Hematopoietic multipotent progenitor cell treated with erythropoietin and hydrocortisone succinate and interleukin-3 and kit ligand, for 4 days (in vitro differentiated cells): ENCODE measurements at places on chromosomes 7 and 10.

- peak; percentile 95 for DNase-seq
Observed at GRCh38 chr10:34163075-34163905, 651.8 kb downstream of the PARD3 start.

- no peak for DNase-seq
Observed at GRCh38 chr10:70740406-70741288, 44.5 kb downstream of the TBATA start.

- DNase-seq, result peak; percentile 55
Observed at GRCh38 chr10:110415809-110416208, 81.9 kb upstream of the DUSP5 start.

DNA sequence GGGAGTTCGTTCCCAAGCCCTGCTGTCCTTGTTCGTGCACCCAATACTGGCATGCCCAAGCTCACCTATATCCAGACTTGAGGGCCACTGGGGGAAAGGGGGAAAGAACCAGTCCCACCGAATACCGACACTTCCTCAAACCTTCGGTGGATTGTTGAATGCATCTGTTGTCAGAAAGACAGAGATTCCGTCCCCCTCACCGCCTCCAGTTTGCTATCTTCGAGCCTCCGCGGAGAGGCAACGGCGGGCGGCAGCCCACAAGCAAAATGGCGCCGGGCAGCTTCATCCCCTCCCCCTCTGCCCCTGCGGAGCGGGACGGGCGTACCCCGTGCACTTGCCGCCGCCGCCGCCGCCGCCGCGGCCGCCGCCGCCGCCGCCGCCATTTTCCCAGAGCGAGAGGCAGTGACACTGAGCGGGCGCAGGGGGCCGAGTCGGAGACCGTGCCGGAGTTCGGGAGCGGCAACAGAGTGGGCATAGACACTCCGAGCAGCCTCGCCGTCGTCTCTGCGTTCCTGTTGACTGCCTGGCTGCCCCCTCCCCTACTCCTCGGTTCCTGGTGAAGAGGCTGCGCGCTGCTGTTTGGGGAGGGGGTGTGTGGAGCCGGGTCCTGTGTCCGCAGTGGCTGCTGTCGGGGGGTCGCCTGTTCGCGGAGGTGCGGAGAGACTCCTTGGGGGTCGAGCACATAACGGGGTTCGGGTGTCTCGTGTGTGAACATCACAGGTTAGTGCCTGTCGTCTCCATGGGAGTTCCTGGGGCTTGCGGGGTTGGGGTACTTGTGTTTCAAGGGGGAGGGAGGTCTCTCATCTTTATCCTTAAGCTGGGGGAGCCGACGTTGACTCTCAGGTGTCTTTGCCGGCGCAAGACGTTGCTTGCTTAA is at the start of gene KMT2E:
Gene KMT2E (plus strand): TSS at position 390 of the 877 bp plus-strand sequence. CDS start 26,748 bp downstream, outside the sequence.
- peak; percentile 95 for DNase-seq

GRCh38 chr10:19663344-19663743 is 152.9 kb upstream of the PLXDC2 start:
- DNase-seq, result peak; percentile 30

DNA sequence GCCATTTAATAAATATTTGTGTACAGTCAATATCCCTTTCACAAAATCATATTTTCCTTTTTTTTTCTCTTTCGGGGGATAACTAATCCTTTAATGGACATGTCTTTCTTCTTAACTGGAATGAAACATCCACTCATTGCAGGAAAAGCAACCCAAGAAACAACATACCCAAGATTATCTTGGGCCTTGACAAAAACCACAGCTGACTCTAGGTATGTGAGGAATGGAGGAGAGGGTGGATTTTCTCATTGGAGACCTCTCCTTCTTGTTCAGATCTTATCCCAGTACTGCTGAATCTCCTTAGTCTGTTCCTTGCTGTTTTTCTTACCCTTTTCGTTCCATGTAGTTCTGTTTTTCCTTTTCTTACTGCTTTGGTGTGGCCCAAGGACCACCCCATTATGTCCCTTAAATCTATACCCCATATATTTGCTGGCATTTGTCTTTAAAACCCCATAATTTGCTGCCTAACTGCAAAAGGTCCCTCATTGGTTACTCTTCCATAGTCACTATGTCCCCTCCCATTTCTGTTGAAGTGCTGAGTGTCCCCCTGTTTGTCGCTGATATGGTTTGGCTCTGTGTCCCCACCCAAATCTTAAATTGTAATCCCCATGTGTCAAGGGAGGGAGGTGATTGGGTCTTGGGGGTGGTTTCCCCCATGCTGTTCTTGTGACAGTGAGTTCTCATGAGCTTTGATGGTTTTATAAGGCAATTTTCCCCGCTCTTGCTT is 6.8 kb upstream of the CDK6 start:
- no peak for DNase-seq

GRCh38 chr7:45138433-45139267 is 18.9 kb upstream of the RAMP3 start:
- DNase-seq, result peak; percentile 65

DNA sequence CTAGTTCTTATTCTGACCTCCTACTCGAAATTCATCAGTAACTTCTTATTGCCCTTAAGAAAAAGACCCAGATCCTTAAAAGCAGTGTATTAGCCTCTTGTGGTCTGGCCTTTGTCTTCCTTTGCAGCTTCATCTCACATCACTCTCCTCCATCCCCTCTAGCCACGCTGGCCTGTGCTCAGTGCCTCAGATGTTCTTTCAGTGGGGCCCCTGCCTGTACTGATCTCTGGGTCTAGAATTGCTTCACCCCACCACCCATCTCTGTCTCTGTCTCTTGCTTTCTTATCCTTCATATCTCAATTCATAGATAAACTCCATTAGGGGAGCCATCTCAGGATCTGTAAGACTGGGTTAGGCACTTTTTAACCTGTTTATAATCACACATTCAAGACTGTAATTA is 1178.5 kb upstream of the C7orf33 start:
- no peak for DNase-seq

GRCh38 chr7:143237366-143237765 is 15.5 kb downstream of the TAS2R40 start:
- no peak for DNase-seq

- no peak for DNase-seq
Observed at GRCh38 chr7:94325122-94325475, 69.6 kb upstream of the COL1A2 start.

DNA sequence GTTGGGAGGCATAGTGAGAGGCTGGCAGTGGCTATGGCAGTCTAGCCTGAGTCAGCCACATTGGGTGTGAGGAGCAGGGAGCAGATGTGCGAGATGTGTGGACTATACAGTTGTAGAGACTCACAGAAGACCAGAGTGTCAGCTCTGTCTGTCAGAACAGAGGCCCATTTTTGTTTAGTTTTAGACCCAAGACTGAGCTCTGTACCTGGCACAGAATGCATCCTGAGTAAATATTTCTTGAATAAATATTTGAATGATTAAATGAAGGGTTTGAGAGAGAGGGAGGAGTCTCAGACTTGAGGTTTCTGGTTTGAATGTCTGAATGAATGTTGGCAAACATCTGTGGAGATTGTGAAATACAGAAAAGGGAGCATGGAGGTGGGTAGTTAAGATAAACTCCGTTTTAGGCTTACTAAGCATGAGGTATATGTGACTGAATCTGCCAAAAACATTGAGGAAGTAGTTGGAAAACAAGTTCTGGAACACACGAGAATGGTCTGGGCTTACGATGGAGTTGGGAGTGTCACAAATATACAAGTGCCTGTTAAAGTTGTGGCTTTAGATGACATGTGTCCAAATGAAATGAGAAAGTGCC is 3.6 kb downstream of the SEC23IP start:
- DNase-seq, result peak; percentile 82

DNA sequence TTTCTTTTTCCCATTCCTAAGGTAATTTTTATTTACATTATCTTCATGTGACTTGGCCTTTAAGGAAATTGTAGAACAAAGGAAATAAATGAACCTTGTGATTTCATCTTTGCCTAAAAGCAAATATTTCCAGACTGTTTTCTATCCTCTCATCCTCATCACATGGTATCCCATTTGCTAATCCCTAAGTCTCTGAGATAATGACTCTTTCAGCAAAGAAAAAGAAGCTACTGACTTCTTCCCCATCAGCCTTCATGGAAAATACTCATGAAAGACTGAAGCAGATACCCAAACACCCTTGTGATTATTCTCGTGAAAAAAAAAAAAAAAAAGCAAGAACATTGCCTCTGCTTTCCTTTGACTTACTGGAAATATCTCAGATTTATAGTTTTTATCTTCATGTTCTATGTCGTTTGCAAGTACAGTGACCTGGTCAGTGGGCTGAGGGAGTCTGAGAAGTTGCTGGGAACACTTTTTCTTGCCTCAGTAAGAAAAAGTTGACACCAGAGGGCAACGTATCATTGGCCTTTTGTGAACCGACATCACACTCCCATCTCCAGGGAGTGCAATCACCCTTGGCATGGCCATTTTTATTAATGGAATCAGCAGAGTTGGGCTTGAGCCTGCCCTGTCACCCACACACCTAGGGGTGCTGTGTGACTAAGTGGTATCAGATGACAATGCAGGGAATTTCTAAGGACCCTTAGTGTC is 246.0 kb upstream of the KMT2E start:
- DNase-seq, result no peak

GRCh38 chr7:42159130-42159529 is 77.9 kb downstream of the GLI3 start:
- DNase-seq, result no peak

DNA sequence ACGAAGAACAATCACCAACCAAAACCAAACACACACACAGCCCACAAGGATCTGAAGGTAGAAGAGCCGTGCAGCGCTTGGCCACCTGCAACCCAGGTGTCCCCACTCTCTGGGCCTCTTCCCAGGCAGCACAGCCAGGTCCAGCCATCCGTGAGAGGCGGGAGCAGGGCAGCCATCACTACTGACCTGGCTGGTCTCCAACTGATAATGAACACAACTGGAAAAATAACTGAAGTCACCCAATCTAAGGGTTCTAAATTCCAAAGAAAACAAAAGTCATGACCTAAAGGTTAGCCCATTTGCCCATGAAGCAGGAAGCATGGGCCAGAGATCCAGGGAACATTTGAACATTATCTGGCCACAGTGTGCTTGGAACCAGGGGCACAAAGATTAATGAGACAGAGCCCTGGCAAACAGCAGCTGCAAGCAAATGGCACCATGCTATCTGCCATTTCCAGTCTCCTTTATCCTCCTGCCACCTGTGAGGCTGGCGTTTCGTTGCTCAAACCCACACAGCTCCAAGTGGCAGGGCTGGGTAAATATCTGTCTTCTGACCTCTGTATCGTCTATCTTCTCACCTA is 207.9 kb downstream of the TNS3 start:
- peak; percentile 46 for DNase-seq

DNA sequence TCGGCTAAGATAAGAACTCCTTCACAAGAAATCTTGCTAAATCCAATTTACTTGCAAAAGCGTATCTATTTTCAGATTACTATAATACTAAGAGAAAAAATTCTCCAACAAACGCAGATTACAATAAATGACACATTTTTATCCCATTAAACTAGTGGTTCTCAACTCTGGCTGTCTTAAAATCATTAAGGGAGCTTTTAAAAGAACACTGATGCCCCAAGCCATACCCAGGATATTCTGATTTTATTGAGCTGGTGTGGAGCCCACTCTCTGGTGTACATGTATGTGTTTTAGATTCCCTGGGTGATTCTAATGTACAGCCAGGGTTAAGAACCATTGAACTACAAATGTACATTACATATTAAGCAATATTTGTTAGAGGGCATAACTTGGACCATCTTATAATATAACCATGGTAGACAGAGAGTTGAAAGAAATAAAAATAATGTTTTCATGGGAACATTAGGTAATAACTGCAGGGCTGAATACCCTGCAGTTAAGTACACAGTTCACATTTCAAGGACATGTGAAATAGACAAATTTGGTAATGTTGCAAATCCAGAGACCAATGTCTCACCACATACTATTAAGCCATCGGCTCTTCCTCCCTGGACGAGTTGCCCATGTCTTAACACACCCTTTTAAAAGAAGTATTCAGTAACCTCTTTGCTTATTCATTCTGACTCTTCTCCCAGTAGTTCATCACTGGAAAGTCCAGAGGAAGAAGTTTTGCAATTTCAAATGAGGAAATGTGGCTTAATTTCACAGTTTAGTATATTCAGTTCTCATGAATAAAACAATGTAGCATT is 6.2 kb downstream of the GSAP start:
- peak; percentile 66 for DNase-seq

- no peak for DNase-seq
Observed at GRCh38 chr7:148712678-148713329, 14.1 kb downstream of the CUL1 start.

DNA sequence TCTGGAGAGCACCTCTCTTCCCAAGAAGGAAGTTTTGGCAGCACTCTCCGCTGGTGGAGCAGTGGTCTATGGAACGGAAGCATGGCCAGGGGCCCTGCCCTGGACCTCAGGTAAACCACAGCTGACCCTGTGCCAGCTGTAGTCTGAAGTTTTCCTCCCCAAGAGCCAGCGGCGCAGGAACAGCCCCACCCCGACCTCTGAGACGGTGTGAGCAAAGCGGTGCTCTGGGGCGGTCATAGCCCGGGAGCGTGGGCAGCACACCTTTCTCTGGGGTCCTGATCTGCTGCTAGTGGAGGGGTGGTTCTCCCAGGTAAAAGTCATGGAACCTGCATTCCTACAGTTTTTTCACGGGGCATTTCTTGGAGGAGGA is 52.6 kb downstream of the TSPAN15 start:
- DNase-seq, result no peak

- DNase-seq, result no peak
Observed at GRCh38 chr7:11313801-11314200, 340.1 kb downstream of the PHF14 start.

DNA sequence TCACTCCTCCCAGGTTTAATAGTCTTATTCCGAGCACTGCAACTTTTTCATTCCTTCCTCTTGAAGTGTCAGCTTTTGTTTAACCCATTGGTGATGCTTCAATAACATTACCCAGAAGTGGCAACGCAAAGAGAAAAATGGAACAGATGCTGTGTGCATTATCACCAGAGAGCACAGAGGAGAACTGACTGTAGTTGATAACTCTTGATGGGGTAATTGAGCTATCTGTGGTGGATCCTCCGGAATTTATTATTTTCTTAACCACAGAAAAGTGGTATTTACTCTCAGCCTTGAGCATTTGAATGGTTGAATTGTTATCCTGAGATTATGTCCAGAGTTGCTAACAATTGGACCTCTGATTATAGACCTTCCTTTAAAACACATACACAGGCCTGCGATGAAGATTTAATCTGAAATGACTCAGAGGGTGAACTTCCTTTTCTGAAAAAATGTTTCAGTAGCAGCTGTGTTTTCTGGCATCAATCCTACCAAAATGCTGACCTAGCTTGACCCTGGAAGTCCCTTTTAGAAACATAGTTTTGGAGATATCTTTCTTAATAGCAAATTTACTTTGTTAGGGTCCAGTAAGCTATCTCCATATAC is 1584.4 kb upstream of the LRRTM3 start:
- peak; percentile 61 for DNase-seq

- no peak for DNase-seq
Observed at GRCh38 chr7:69196593-69196992, 401.7 kb upstream of the AUTS2 start.
